ENCODE measurements at places on chromosomes 12 and 14. TPM values are rescaled to one million over a fixed set of nuclear protein-coding genes. Genes with fewer than 3 reads are reported as not detected.
A peak's percentile ranks its signal among the peaks of the same experiment; 100 is the strongest.

DNA sequence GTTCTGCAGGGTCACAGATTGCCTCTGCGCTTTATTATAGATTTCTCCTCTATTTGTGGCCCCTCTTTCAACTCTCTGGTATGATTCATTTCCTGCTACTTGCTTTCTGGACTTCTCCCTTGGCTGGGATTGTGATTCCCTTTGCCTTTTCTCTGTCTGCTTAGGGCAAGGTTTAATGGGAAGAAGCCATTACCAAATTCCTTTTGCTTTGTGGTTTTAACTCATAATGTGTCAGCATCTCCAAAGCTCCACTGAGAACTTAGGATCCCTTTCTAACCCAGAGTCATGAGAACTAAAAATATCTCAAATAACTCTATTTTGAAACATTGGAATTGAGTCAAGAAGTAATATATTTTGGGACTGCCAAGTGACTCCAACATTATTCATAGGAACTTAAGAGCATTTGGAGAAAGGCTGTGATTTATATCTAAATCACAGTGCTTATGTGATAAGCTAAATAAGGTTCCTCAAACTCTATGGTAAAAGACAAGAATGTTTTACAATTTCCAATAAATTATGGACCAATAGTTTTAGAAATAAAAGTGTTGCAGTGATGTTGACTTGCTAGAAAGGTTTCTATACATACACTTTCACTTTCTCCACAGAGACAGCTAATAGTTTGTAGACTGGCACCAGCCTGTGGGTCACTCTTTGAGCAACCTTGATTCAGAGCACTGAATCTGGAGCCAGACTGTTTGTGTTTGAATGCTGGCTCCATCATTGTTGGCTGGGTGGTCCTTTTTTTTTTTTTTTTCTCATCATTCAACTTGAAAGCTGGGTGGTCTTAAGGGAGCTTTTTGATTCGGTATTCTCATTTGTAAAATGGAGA, 93.9 kb downstream of the DACT1 start:
- DNase-seq = no peak

DNA sequence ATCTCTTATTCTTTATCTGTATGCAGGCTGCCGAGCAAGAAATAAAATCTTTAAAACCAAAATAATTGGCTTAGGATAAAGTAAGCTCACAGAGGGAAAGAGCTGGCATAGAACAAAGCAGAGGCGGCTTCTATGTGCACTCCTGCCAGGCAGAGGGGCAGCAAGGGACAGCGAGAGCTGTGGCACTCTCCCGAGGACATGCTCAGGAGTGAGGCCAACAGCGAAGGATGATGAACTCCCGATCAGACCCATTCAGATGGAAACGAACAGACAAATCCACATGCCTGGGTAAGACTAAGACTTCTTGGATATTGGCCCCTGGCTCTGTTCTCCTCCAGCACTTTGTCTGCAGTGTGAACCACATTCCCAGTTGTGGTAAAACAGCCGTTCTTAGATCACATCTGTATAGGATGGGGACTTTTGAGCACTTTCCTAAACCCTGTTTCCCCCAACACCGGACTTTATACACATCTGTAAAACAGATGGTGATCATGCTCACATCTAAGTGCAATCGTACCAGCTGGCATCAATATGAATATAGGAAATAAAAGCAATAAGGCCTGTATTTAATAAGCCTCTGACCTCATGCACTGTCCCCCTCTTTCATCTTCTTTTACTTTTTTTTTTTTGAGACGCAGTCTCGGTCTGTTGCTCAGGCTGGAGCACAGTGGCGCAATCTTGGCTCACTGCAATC, 134.1 kb downstream of the PPM1H start:
- DNase-seq = no peak

DNA sequence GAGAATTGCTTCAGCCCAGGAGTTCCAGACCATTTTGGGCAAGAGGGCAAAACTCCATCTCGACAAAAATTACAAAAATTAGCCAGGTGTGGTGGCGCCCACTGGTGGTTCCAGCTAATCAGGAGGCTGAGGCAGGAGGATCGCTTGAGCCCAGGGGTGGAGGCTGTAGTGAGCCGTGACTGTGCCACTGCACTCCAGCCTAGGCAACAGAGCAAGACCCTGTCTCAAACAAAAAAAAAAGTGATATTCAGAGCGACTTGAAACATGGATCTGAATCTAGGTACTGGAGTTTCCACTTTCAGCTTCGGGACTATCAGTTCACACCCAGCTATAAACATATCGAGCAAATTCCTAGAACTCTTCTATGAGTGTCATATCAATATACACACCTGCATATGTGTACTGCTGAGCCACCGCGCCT, 16.3 kb upstream of the RNF34 start:
- no peak for DNase-seq

DNA sequence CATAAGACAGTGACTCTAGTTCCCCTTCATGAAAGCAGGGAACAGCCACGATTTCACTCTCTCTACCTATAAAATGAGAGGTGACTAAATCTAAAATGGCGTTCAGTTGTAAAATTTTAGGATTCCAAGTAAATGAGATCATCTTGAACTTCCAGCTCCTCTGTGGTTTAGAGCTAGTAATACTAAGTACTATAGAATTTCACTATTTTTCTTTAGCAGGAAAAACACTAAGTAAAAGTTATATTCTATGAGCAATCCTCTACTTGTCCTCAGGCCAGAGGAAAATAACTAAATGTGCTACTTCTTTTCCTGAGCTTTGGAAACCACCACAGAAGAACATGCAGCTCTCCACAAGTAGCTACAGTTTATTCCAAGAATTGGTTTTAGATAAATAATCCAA, 55.6 kb downstream of the NIN start:
- no peak for DNase-seq

- DNase-seq = no peak
Measured at GRCh38 chr14:33165144-33165925, 226.7 kb downstream of the NPAS3 start.

- DNase-seq = no peak
Measured at GRCh38 chr14:86087377-86087776, 557.4 kb downstream of the FLRT2 start.

GRCh38 chr14:80637756-80638619, 303.6 kb downstream of the CEP128 start:
- no peak for DNase-seq

- no peak for DNase-seq
Measured at GRCh38 chr14:95668235-95668772, 17.9 kb upstream of the TCL1B start.

- no peak for DNase-seq
Measured at GRCh38 chr14:94555991-94556390, 5.3 kb upstream of the SERPINA4 start.

DNA sequence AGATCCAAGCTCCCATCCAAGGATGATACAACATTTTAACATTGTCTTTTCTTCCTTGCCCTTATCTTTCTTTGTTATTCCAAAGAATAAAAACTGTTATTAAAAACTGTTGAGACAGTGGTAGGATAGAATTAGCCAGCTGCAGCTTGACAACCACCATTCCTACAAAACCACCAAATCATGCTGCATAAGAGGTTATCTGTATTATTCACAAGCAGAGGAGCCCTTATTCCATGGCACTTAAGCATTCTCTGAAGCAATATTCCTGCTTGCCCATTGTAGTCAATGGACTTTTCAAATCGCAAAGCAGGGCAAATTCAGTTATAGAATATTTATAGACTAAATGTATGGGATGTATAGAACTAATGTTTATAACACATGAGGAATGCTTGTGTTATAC, 3.4 kb downstream of the ABCD2 start:
- no peak for DNase-seq

DNA sequence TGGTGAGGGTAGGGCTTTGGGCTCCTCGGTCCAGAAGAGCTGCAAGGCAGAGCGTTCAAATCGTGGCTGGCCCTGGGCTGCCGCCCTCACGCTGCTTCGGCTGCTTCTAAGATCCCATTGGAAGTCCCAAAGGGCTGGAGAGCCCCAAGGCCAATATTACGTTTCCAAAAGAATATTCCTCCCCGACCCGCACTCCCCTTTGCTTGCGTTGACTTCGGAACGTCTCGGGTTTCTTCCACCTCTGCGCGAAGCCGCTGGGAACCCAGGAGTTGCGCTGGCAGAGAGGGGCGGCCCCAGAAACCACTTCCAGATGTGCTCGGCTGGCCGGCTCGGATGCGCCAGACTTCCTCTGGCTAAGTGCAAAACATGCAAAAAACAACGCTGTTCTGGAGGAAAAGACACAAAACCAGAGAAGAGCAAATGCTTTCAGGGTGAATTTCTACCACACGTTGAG, at the start of gene GLT8D2:
TSS of gene GLT8D2 (minus strand) at position 285 of the 454 bp plus-strand sequence. CDS start 30,539 bp downstream, outside the sequence.
- DNase-seq = no peak

- no peak for DNase-seq
Measured at GRCh38 chr14:53881161-53881871, 75.3 kb downstream of the BMP4 start.

DNA sequence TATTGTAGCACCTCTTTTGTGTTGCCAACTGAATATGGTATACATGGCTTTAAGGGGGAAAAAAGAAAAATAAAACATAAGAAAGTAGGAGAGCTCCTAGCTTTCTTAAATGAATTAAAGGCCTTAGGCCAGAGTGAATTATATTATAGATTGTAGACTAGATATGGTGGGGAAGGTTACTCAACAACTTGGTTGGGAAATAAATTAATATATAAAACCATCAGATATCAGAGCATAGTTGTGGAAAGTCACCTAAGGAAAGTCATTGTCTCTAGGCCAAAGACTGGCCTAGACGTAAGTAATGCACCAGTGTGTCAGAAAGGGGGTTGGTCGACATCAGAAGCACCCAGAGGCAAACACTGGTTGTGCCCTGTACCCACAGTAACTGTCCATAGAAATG, 391.8 kb downstream of the RAD51B start:
- no peak for DNase-seq

- no peak for DNase-seq
Measured at GRCh38 chr12:63326260-63326659, 175.3 kb upstream of the AVPR1A start.

GRCh38 chr12:106135075-106135474, 3.7 kb downstream of the NUAK1 start:
- no peak for DNase-seq

DNA sequence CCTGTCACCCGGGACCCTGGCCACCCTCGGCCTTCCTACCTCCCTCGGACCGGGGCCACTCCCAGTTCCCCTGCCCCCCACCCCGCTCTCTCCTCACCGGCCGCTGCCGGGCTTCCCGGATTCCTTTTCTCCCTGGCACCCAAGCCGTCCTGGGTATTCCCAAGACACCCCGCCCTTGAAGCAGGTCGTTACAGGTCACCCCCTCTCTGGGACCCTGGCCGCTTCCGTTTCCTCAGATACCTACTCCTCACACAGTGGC, 493 bp downstream of the NUMB start:
- DNase-seq = no peak

- no peak for DNase-seq
Measured at GRCh38 chr12:3214526-3215365, 137.6 kb downstream of the TSPAN9 start.

DNA sequence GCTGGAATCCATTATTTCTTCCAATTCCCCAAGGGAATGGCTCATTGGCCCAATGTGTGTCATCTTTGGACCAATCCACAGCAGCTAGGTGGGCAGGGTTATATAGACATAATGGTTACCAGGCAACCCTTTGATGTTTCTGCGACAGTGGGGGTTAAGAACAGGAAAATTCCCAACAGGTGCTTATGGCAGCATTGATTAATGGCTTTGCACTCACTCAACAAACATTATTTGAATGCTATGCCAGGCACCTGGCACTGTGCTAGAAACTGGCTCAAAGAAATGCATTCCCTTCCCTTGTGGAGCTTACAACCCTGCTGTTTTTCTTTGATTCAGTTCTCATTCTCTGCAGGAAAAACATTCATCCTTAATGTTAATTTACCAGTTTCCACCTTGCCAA, 1221.0 kb downstream of the AACS start:
- no peak for DNase-seq

DNA sequence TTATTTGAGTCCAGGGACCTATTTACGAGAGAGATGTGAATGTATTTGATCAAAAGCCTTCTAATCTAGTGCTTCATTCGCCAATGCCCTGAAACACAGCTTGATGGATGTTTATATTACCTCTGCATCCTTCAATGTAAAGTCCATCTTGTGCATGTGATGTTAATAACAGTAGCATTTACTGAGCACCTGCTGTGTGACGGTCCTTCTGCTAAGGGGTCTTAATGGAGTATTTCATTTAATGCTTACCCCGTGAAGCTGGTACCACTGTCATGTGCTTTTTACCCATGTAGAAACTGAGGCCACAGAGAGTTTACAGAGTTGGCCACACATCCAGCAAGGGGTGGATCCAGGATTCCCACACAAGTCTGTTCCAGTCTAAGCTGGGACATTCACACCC, 237.3 kb downstream of the ADGRD1 start:
- no peak for DNase-seq

DNA sequence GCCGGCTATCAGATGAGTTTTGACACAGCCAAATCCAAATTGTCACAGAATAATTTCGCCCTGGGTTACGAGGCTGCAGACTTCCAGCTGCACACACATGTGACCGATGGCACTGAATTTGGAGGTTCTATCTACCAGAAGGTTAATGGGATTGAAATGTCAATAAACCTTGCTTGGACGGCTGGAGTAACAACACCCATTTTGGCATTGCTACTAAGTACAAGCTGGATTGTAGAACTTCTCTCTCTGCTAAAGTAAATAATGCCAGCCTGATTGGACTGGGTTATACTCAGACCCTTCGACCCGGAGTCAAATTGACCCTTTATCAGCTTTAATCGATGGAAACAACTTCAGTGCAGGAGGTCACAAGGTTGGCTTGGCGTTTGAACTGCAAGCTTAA, 100.2 kb upstream of the EVL start:
- no peak for DNase-seq

DNA sequence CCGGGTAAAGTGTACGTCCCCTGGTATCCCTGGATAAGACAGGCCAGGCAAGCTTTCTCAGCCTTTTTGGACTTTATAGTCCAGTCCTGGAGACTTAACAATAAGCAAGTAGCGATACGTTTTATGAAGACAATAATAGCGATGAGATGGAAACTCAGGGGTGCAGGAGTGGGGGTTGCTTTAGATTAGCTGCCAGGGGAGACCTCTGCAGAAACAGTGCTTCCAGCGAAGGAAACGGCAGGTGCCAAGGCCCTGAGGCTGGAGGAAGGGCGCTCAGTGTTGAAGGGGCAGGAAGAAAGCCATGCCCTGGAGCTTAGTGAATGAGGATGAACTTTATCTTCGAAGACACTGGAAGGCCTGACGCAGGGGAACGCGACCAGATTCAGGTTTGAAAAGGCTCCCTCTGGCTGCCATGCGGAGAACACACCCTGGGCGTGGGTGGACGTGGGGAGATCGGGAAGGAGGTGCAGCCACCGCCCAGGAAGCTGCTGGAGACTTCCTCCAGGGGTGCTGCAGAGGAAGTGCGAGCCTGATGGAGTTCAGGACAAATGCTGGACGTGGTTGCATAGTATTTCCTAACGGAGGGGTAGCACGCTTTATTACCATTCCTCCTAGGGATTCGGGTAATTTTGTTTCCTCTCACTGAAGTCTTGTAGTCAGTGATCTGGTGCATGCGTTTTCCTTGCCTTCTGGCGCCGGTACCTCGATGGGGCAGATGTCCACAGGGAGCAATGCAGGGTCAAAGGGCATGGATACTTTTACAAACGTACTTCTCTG, 26.1 kb upstream of the UBC start:
- DNase-seq = peak; percentile 58

IL22 gene
- polyA plus RNA-seq = not detected

NELL2 gene
- polyA plus RNA-seq = 18.4 TPM

RPS6KL1 gene
- polyA plus RNA-seq = 1.1 TPM

TMEM121 gene
- 2.5 TPM for polyA plus RNA-seq

PFDN5 gene
- 885 TPM for polyA plus RNA-seq

SLCO1C1 gene
- polyA plus RNA-seq = 0.55 TPM

LMNTD1 gene
- polyA plus RNA-seq = not detected

ALG10B gene
- 9.7 TPM for polyA plus RNA-seq

MIP gene
- polyA plus RNA-seq = 0.18 TPM

GARIN6 gene
- polyA plus RNA-seq = not detected

SLC10A1 gene
- 0.24 TPM for polyA plus RNA-seq

KLRC3 gene
- 0.20 TPM for polyA plus RNA-seq
